Adrenal gland (tissue), 19 donors: ENCODE measurements at places on chromosomes 11 and 22. TPM values are rescaled to one million over a fixed set of nuclear protein-coding genes. Genes with fewer than 3 reads are reported as not detected.
A peak's percentile ranks its signal among the peaks of the same experiment; 100 is the strongest.

- H3K27me3 ChIP-seq: no peaks in the 10 kb centered on the region
- no peak for DNase-seq
- no peak overlapping the region for H3K27ac ChIP-seq
- H3K4me1 ChIP-seq: no peaks in the 10 kb centered on the region
- no peaks in the 10 kb centered on the region for H3K36me3 ChIP-seq
- no peak overlapping the region for H3K4me3 ChIP-seq
Measured at GRCh38 chr11:27771516-27771915, 71.3 kb upstream of the BDNF start.

DNA sequence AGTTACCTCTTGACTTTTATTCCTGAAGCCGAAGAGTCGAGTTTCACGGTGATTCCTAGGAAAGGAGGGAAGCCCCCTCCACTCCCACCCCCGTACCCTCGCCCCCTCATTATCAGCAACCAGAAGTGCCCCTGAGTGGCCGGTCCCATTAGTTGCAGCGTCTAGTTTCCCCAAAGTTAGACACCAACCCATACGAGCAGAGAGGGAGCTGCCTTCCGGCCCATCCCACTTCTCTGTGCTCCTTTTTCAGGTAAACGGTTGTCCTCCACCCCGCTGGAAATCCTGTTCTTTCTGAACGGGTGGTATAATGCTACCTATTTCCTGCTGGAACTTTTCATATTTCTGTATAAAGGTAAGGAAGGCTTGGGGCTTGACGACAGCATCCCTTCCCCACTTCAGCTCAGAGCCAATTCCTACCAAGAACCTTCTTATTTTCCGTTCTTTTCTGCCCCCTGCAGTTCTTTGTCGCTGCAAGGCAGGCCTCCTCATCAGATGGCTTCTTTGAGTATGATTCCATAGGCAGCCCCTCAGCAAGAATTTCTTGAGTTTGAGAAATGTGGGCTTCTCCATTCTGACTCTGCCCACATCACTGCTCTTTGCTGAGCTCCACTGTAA, 701 bp downstream of the TMEM216 start:
- H3K4me3 ChIP-seq: peak overlapping the region; percentile 64
- H3K27ac ChIP-seq: peak overlapping the region; percentile 87
- peaks cover 25% of the 10 kb centered on the region for H3K36me3 ChIP-seq
- DNase-seq: peak; percentile 47
- H3K4me1 ChIP-seq: peaks cover 7% of the 10 kb centered on the region

GRCh38 chr11:774873-775592, 2.3 kb downstream of the GATD1 start:
- no peak overlapping the region for H3K27ac ChIP-seq
- H3K27me3 ChIP-seq: no peaks in the 10 kb centered on the region
- H3K4me1 ChIP-seq: peaks cover 38% of the 10 kb centered on the region

- peaks cover 5% of the 10 kb centered on the region for H3K36me3 ChIP-seq
- H3K27ac ChIP-seq: no peak overlapping the region
- H3K4me3 ChIP-seq: no peak overlapping the region
- no peaks in the 10 kb centered on the region for H3K4me1 ChIP-seq
- no peak for DNase-seq
Measured at GRCh38 chr11:113273720-113274119, 40.7 kb upstream of the TTC12 start.

- no peaks in the 10 kb centered on the region for H3K4me1 ChIP-seq
- no peaks in the 10 kb centered on the region for H3K27me3 ChIP-seq
- H3K36me3 ChIP-seq: no peaks in the 10 kb centered on the region
Measured at GRCh38 chr11:6834021-6834420, 11.5 kb upstream of the OR10A5 start.

- H3K27ac ChIP-seq: no peak overlapping the region
- no peaks in the 10 kb centered on the region for H3K4me1 ChIP-seq
- H3K27me3 ChIP-seq: no peaks in the 10 kb centered on the region
- H3K4me3 ChIP-seq: no peak overlapping the region
- no peaks in the 10 kb centered on the region for H3K36me3 ChIP-seq
Measured at GRCh38 chr11:18671246-18671645, 27.3 kb upstream of the TMEM86A start.

GRCh38 chr11:64088162-64089026, 52.7 kb downstream of the FLRT1 start:
- no peak for DNase-seq
- no peaks in the 10 kb centered on the region for H3K36me3 ChIP-seq
- H3K27me3 ChIP-seq: no peaks in the 10 kb centered on the region
- no peak overlapping the region for H3K27ac ChIP-seq
- H3K4me3 ChIP-seq: no peak overlapping the region

GRCh38 chr11:134659882-134660281, 247.8 kb upstream of the B3GAT1 start:
- no peaks in the 10 kb centered on the region for H3K36me3 ChIP-seq
- no peak for DNase-seq
- no peaks in the 10 kb centered on the region for H3K4me1 ChIP-seq
- H3K27me3 ChIP-seq: no peaks in the 10 kb centered on the region

GRCh38 chr22:25511725-25512124, 52.8 kb upstream of the GRK3 start:
- H3K4me1 ChIP-seq: no peaks in the 10 kb centered on the region
- no peak overlapping the region for H3K27ac ChIP-seq
- H3K4me3 ChIP-seq: no peak overlapping the region
- H3K36me3 ChIP-seq: no peaks in the 10 kb centered on the region
- DNase-seq: no peak

GRCh38 chr22:22750335-22751042, 106.1 kb downstream of the GGTLC2 start:
- no peak for DNase-seq
- no peak overlapping the region for H3K27ac ChIP-seq
- H3K27me3 ChIP-seq: no peaks in the 10 kb centered on the region
- H3K4me1 ChIP-seq: no peaks in the 10 kb centered on the region
- no peaks in the 10 kb centered on the region for H3K36me3 ChIP-seq
- H3K4me3 ChIP-seq: no peak overlapping the region

GRCh38 chr22:41844036-41844435, 11.1 kb downstream of the SREBF2 start:
- no peak for DNase-seq
- H3K4me1 ChIP-seq: peaks cover 59% of the 10 kb centered on the region
- H3K36me3 ChIP-seq: no peaks in the 10 kb centered on the region
- H3K27me3 ChIP-seq: no peaks in the 10 kb centered on the region
- H3K4me3 ChIP-seq: no peak overlapping the region

DNA sequence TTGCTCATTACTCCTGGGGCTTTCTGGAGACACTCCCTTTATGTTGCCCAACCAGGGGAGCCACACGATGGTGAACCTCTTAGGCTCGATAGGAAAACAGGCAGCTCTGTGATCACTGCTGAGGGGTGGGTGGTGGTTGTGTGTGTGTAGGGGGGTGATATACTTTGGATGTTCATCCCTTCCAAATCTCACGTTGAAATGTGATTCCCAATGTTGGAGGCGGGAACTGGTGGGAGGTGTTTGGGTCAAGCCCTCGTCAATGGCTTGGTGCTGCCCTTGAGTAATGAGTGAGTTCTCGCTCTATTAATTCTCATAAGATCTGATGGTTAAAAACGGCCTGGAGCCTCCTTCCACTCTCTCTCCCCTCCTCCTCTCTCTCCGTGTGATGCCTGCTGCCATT, 204.0 kb upstream of the B3GAT1 start:
- H3K27me3 ChIP-seq: no peaks in the 10 kb centered on the region

DNA sequence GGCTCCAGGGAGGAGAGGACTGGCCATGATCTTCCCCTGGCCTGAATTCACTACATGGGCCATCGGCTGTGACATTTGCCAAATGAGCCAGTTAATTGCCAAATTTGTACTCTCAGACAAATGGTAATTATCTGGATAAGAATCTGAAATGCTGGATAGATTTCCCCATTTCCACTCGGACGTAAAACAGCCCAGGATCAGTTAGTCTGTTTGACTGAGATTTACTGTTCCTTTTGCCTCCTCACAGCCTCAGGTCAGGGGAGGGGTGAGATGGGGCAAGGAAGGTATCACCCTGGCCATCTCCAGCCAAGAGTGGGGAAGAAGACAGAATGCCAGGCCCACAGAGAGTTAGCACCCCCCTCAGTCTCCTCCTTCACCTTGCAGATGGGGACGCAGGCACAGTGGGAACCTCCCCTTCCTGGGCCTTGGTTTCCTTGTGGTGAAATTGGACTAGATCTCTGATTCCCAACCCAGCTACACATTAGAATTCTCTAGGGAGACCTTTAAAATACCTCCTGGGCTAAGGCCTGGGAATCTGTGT, 5.2 kb downstream of the TRIM29 start:
- H3K27ac ChIP-seq: no peak overlapping the region
- H3K36me3 ChIP-seq: no peaks in the 10 kb centered on the region
- H3K27me3 ChIP-seq: no peaks in the 10 kb centered on the region
- peak; percentile 0 for DNase-seq
- H3K4me1 ChIP-seq: no peaks in the 10 kb centered on the region

GRCh38 chr22:40919446-40919845, 31.7 kb upstream of the RBX1 start:
- peaks cover 36% of the 10 kb centered on the region for H3K36me3 ChIP-seq
- DNase-seq: no peak
- no peak overlapping the region for H3K27ac ChIP-seq
- H3K4me1 ChIP-seq: no peaks in the 10 kb centered on the region
- no peak overlapping the region for H3K4me3 ChIP-seq
- no peaks in the 10 kb centered on the region for H3K27me3 ChIP-seq

GRCh38 chr22:29114392-29114791, 41.6 kb downstream of the KREMEN1 start:
- no peak overlapping the region for H3K27ac ChIP-seq
- no peak overlapping the region for H3K4me3 ChIP-seq
- no peaks in the 10 kb centered on the region for H3K27me3 ChIP-seq
- no peaks in the 10 kb centered on the region for H3K36me3 ChIP-seq

OR4D5 gene
- not detected for polyA plus RNA-seq

PRG2 gene
- polyA plus RNA-seq: 0.97 TPM

OR10D3 gene
- not detected for polyA plus RNA-seq

DCDC1 gene
- polyA plus RNA-seq: 0.07 TPM

OR56B4 gene
- not detected for polyA plus RNA-seq

ARVCF gene
- polyA plus RNA-seq: 74.8 TPM

TSGA10IP gene
- 0.03 TPM for polyA plus RNA-seq
